ENCODE measurements at places on chromosomes 4 and X. TPM values are rescaled to one million over a fixed set of nuclear protein-coding genes. Genes with fewer than 3 reads are reported as not detected.
A peak's percentile ranks its signal among the peaks of the same experiment; 100 is the strongest.

The CCDC149 gene
- total RNA-seq, result 5.2 TPM

The VCX3B gene
- not detected for total RNA-seq

The KIF4A gene
- 4.6 TPM for total RNA-seq

The FMR1NB gene
- not detected for total RNA-seq

The ELF4 gene
- total RNA-seq, result 0.10 TPM

The BMX gene
- not detected for total RNA-seq

The C4orf51 gene
- not detected for total RNA-seq

The PRRG1 gene
- total RNA-seq, result 4.4 TPM

The LRIT3 gene
- 0.12 TPM for total RNA-seq

The CCNA2 gene
- total RNA-seq, result 8.9 TPM

The MTCP1 gene
- total RNA-seq, result 9.5 TPM

The CSAG3 gene
- total RNA-seq, result 7.4 TPM

- no peaks in the 10 kb centered on the region for H3K27me3 ChIP-seq
- H3K4me1 ChIP-seq, result peaks cover 3% of the 10 kb centered on the region
- H3K36me3 ChIP-seq, result no peaks in the 10 kb centered on the region
- DNase-seq, result no peak
Measured at GRCh38 chr4:122898370-122899150, 23.8 kb downstream of the NUDT6 start.

DNA sequence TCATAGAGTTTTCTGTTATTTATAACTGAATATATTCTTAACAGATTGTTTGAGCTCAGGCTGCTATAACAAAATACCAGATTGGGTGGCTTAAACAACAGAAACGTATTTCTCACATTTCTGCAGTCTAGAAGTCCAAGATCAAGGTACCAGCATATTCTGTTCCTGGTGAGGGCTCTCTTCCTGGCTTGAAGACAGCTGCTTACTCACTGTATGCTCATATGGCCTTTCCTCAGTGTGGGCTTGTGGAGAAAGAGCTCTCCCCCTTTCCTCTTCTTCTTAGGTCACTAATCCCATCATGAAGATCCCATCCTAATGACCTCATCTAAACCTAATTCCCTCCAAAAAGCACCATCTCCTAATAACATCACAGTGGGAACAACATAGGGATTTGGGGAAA lies 117.8 kb downstream of the RASGEF1B start:
- no peak for DNase-seq
- peaks cover 15% of the 10 kb centered on the region for H3K4me1 ChIP-seq
- no peak overlapping the region for H3K4me3 ChIP-seq
- no peaks in the 10 kb centered on the region for H3K36me3 ChIP-seq

DNA sequence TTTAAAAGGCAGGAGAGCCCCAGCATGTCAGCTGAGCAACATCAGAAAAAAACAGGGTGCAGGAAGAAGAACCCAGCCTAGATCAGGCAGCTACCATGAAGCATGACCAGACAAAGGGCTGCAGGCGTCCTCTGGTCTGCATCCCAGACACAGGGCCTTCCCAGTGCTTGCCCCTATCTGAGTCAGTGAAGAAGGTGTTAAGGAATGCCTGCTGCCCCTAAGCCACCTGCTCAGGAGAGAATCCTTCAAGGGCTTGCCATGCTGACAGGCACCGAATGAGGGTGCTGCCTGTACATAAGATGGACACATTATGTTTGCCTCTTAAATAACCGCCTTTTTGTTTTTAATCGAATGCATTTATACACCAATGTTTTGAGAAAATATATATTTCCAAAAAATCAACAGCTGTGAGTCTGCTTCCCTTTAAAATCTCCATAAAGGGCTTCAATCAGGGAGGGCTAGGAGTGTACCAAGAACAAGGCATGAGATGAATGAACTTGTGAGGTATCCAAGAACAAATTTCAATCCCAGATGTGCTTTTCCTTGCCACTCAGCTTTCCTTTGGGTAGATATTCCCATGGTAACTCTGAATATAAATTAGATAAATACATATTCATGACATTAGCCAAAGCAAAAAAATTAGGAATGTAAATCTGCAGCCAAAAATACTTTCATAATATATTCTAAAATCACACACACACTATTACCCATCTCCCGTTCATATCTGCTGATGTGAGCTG lies 85.1 kb downstream of the SLC9A7 start:
- no peak overlapping the region for H3K4me3 ChIP-seq
- H3K4me1 ChIP-seq, result no peaks in the 10 kb centered on the region
- no peak for DNase-seq
- H3K36me3 ChIP-seq, result no peaks in the 10 kb centered on the region
- H3K27ac ChIP-seq, result no peak overlapping the region
- H3K27me3 ChIP-seq, result no peaks in the 10 kb centered on the region

- peaks cover 14% of the 10 kb centered on the region for H3K27me3 ChIP-seq
- peak within 1 kb of the TSS; percentile 95 for H3K4me3 ChIP-seq
- H3K36me3 ChIP-seq, result no peaks in the 10 kb centered on the region
Measured at GRCh38 chrX:48475774-48476577, at the start of gene FTSJ1. FTSJ1 (plus strand) TSS chrX:48476199; CDS start chrX:48478048, 1,849 bp downstream.

DNA sequence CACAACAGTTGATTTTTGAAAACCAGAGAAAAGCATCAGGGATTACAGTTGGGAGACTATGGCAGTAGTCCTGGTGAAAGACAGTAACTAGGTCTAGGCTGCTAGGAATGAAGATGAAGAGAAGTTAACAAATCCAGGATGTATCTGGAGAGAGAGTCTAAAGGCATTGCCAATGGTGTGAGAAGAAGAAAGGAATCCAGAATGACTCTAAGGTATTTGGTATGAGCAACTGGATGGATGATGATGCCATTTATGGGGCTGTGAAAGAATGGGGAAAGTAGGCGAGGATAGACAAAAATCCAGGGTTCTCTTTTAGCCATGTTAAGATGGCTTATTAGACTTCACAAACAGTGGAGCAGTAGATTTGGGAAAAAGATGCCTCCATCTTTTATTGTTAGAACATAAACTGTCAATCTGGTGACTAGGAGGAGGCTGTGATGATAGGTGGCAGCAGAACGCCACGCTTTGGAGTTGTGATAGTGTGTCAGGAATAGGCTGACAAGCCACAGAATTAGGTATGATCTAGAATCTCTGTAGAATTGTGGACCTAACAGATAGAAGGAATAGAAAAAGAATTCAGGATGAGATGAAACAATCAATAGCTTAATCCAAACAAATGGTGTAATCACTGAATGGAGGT lies 27.3 kb upstream of the JADE1 start:
- H3K4me1 ChIP-seq, result no peaks in the 10 kb centered on the region
- no peaks in the 10 kb centered on the region for H3K27me3 ChIP-seq
- no peak overlapping the region for H3K27ac ChIP-seq
- H3K4me3 ChIP-seq, result no peak overlapping the region
- H3K36me3 ChIP-seq, result no peaks in the 10 kb centered on the region
- DNase-seq, result no peak

DNA sequence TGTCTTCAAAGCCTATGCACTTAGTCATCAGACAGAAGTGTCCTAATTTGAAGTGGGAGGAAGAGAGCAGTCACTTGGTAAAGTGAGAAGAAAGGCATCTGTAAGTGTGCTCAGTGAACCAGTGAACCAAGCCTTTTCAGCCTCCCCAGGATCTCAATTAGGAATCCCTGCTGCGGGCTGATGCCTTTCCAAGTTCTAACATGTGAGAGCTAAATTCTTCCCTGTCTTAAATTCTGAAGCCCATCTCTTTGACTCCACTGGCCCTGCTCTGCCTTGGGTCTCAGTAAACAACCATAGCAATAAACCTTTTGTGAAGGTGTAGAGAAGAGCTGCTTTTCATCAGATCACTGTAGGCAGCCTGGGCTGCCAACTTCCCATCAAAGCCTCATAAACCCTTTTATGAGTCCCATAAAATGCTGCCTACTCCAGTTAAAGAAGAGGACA lies 701.2 kb upstream of the LCORL start:
- no peak for DNase-seq
- no peak overlapping the region for H3K27ac ChIP-seq
- H3K4me3 ChIP-seq, result no peak overlapping the region
- H3K4me1 ChIP-seq, result no peaks in the 10 kb centered on the region

GRCh38 chrX:75989806-75990590 lies 182.9 kb upstream of the PBDC1 start:
- no peak overlapping the region for H3K27ac ChIP-seq
- H3K27me3 ChIP-seq, result no peaks in the 10 kb centered on the region
- H3K4me3 ChIP-seq, result no peak overlapping the region
- H3K36me3 ChIP-seq, result no peaks in the 10 kb centered on the region

- H3K27me3 ChIP-seq, result no peaks in the 10 kb centered on the region
- no peak overlapping the region for H3K4me3 ChIP-seq
- H3K27ac ChIP-seq, result no peak overlapping the region
- no peaks in the 10 kb centered on the region for H3K36me3 ChIP-seq
- peaks cover 4% of the 10 kb centered on the region for H3K4me1 ChIP-seq
- no peak for DNase-seq
Measured at GRCh38 chr4:127120441-127121090, 512.2 kb upstream of the INTU start.

DNA sequence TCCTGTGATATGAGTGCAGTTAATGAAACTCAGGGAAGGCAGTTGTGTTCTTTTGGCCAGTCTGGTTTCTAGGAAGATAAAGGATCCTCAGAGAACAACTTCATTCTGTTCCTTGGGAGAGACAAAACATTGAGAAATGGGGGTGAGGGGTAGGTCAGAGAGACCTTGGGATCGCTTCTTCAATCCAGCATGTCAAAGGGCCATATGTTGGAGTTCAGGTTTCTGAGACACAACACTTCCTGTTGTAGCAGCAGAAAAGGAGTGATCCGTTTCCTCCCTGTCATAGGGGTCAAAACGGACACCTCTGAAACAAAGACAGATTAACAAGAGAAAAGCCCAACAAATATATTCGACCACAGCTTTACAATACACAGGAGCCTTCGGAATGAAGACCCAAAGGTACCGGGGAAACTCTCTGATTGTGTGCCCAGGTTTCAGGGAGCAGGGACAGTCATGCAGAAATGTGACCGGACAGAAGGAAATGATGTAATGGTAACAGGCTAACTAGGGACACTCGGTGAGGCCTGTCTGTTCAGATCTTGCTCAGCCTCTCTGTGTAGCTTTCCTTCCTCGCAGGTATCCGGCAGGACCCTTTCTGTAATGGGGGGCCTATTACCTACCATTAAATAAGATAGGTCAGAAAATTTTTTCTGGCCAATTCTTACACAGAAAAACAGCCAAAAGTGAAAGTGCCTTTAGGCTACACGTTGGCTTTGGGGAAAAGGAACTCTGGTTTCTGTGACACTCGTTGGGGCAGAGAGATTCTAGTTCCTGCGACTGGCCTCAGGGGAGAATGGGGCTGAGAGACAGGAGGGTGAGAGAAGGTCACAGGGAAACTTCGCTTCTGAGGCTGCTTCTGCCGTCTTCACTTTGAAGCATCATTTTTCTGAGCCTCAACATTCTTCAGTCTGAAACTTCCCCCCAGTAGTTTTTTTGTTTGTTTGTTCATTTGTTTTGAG lies 103.3 kb upstream of the TLR3 start:
- H3K27me3 ChIP-seq, result no peaks in the 10 kb centered on the region
- no peaks in the 10 kb centered on the region for H3K36me3 ChIP-seq
- H3K27ac ChIP-seq, result no peak overlapping the region
- no peaks in the 10 kb centered on the region for H3K4me1 ChIP-seq

GRCh38 chrX:114797494-114797893 lies 213.6 kb downstream of the HTR2C start:
- H3K4me3 ChIP-seq, result no peak overlapping the region
- H3K4me1 ChIP-seq, result no peaks in the 10 kb centered on the region
- H3K27me3 ChIP-seq, result no peaks in the 10 kb centered on the region
- H3K36me3 ChIP-seq, result no peaks in the 10 kb centered on the region
- no peak overlapping the region for H3K27ac ChIP-seq

DNA sequence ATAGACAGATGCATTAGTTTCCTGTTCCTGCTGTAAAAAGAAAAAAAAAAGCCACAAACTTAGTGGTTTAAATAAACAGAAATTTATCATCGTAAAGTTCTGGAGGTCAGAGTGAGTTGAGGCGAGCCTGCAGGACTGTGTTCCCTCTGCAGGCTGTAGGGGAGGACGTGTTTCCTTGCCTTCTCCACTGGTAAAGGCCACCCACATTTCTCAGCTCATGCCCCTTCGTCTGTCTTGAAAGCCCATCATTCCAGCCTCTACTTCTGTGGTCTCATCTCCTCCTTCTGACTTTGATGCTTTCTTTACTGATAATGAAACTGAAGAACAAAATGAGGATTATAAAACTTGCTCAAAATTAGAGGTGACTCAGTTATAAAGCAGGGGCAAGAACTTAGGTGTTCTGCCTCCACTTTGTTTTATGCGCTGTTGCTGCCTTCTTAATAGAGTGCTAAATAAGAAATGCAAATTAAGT lies 143.0 kb downstream of the STIM2 start:
- DNase-seq, result no peak
- H3K27ac ChIP-seq, result no peak overlapping the region
- peaks cover 8% of the 10 kb centered on the region for H3K4me1 ChIP-seq
- peaks cover 4% of the 10 kb centered on the region for H3K27me3 ChIP-seq
- no peaks in the 10 kb centered on the region for H3K36me3 ChIP-seq

GRCh38 chrX:22246620-22247019 lies 26.1 kb upstream of the CBLL2 start:
- H3K4me1 ChIP-seq, result no peaks in the 10 kb centered on the region
- H3K36me3 ChIP-seq, result no peaks in the 10 kb centered on the region
- no peak for DNase-seq
- H3K27me3 ChIP-seq, result no peaks in the 10 kb centered on the region
- H3K27ac ChIP-seq, result no peak overlapping the region

DNA sequence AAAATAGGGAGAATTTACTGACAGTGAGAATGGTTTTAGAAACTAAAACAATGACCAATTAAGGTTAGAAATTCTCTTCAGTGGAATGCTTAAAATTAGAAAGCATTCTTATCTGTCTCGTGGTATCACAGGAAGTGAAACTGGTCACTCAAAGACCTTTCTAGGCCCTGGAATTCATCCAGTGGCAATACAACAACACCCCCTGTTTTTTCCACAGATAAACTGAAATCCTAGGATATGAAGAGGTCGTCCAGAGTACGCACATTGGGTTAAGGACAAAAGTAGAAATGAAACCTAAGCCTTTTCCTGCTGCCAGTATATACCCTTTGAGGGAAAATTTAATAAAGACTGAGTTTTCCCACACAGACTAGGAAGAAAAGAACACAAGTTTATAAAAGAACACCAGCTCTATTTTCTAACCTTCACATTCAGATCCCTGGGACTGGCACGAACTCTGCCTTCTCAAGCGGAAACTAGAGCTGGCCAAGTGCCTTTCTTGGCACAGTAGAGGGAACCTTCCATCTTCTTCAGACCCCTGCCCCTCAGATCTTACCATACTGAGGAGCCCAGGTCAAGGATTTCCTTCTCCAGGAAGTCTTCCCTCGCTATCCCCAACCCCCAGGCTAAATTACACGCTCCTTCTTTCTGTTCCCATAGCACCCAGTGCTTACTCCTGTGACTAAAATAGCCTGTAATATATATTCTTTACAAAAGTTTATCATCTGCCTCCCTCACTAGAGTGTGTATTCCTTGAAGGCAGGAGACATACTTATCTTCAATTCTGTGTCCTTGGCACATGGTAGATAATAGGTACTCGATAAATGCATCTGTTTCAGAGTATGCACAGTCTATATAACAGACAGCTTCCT lies 16.9 kb downstream of the LHFPL1 start:
- DNase-seq, result no peak
- H3K27me3 ChIP-seq, result no peaks in the 10 kb centered on the region
- H3K36me3 ChIP-seq, result no peaks in the 10 kb centered on the region

Measured in glutamatergic neuron (in vitro differentiated cells).